IPS DF 6.9 (cell line): ENCODE measurements at places on chromosomes 3 and 15.

DNA sequence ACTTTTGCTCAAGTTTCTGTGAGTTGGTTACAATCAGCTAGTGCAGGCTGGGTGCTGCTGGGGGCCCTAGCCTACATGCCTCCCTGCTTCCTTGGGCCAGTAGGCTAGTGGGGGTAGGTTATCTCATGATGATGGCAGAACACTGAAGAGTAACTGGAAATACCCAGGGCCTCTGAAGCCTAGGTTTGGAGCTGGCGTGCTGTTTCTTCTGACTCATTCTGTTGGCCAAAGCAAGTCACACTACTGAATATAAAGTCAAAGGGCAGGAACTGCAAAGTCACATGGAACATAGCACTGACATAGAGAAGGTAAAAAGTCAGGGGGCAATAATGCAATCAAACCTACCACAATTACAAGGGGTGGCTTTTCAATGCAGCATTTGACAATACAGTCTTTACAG is 34.5 kb downstream of the RASGRP1 start:
- no peaks in the 10 kb centered on the region for H3K36me3 ChIP-seq
- H3K4me1 ChIP-seq = no peaks in the 10 kb centered on the region
- H3K27ac ChIP-seq = no peak overlapping the region
- no peak overlapping the region for H3K4me3 ChIP-seq
- no peaks in the 10 kb centered on the region for H3K27me3 ChIP-seq

- H3K27ac ChIP-seq = no peak overlapping the region
- no peaks in the 10 kb centered on the region for H3K36me3 ChIP-seq
- no peak overlapping the region for H3K4me3 ChIP-seq
- DNase-seq = no peak
- no peaks in the 10 kb centered on the region for H3K27me3 ChIP-seq
- no peaks in the 10 kb centered on the region for H3K4me1 ChIP-seq
Observed at GRCh38 chr3:175342196-175342595, 483.1 kb downstream of the NAALADL2 start.

GRCh38 chr3:55091381-55092225 is 163.7 kb upstream of the LRTM1 start:
- no peaks in the 10 kb centered on the region; the same call in 1 of the 2 replicates for H3K27me3 ChIP-seq
- no peak for DNase-seq
- H3K4me3 ChIP-seq = no peak overlapping the region

GRCh38 chr3:142523921-142524566 is 54.5 kb downstream of the ATR start:
- H3K4me1 ChIP-seq = no peaks in the 10 kb centered on the region
- H3K27me3 ChIP-seq = no peaks in the 10 kb centered on the region

GRCh38 chr3:38457111-38458003 is 3.7 kb downstream of the ACVR2B start:
- no peak overlapping the region for H3K4me3 ChIP-seq
- DNase-seq = no peak
- H3K27ac ChIP-seq = no peak overlapping the region
- H3K36me3 ChIP-seq = no peaks in the 10 kb centered on the region; the same call in none of the 2 replicates
- peaks cover 10% of the 10 kb centered on the region for H3K4me1 ChIP-seq

DNA sequence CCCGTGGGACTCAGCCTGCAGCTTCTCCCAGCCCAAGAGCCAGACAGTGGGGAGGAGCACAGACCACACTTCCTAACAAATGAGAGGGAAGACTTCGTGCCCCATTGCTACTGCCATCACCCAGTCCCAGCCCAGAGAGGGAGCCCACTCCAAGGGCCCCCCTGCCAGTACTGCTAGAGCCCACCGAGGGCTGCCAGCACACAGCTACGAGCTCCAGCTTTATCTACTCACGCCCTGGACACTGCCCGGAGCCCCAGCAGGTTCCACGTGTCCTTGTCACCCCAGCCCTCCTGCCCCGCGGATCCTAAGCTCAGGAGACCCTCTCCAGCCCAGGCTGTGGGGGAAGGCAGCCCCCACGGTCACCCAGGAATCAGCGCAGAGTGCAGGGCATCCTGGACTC is 1.9 kb downstream of the GOLGA8A start:
- H3K4me1 ChIP-seq = no peaks in the 10 kb centered on the region
- no peak for DNase-seq
- peaks cover 2% of the 10 kb centered on the region; the same call in 1 of the 2 replicates for H3K27me3 ChIP-seq

DNA sequence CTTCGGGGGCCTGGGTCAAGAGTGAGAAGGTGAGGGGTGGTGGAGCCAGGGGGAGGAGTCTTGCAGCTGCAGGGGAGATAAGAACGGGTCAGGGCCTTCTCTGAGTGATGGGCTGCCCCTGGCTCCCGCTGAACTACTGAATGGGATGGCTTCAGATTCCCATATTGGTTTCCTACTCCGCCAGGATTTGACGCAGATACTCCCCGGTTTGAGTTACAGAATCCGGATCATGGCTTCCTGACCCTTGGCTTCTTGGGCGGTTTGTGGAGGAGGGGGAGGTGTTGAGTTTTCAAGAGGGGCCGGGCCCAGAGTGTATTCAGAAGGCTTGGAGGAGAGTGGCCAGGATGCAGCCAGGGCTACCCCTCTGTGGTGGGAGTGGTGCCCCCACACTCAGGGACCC is 119.9 kb upstream of the ATP2B2 start:
- no peak for DNase-seq
- no peaks in the 10 kb centered on the region for H3K36me3 ChIP-seq
- no peaks in the 10 kb centered on the region for H3K27me3 ChIP-seq
- H3K4me3 ChIP-seq = no peak overlapping the region
- peaks cover 2% of the 10 kb centered on the region; the same call in 1 of the 2 replicates for H3K4me1 ChIP-seq

GRCh38 chr3:4757575-4758248 is 221.5 kb upstream of the BHLHE40 start:
- H3K36me3 ChIP-seq = no peaks in the 10 kb centered on the region
- no peak overlapping the region for H3K27ac ChIP-seq
- H3K27me3 ChIP-seq = no peaks in the 10 kb centered on the region
- no peaks in the 10 kb centered on the region for H3K4me1 ChIP-seq
